ENCODE measurements at places on chromosomes 5 and 9.

DNA sequence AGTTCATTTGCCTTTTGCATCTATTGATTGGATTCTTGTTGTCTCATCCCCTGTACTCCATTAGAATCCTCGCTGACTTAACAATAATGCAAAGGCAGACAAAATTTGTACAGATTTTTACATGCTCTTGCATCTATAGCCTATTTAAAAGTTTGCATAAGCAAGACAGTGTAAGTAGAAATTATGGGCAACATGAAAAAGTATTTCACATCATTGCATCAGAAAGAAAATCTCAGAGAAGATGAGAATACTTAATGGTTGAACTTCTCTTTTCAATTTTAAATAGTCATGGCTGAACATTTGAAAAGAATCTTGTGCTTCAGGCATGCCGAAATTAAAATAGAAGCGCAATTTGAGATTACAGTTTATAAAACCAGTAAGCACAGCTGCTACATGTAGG lies 226.4 kb downstream of the EFNA5 start:
- DNase-seq = no peak

- DNase-seq = no peak
Observed at GRCh38 chr5:153624451-153624765, 133.9 kb downstream of the GRIA1 start.

DNA sequence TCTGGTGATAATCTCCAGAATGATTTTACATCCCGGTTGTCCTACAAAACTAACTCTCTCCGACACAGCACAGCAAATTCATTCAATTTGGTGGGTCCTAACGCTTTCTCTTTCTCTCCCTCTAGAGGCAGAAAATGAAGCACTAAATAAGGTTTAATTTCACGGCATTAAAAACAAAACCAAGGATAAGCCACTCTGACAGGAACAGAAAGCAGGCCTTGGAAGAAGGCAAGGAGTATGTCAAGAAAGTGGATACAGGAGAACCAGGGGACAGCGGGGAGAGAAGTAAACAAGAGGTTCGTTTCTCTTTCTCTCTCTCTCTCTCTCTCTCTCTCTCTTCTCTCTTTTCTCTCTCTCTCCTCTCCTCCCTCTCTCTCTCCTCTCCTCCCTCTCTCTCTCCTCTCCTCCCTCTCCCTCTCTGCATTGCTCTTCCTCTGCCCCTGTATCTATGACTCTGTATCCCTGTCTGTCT lies 49.8 kb downstream of the EBF1 start:
- no peak for DNase-seq

DNA sequence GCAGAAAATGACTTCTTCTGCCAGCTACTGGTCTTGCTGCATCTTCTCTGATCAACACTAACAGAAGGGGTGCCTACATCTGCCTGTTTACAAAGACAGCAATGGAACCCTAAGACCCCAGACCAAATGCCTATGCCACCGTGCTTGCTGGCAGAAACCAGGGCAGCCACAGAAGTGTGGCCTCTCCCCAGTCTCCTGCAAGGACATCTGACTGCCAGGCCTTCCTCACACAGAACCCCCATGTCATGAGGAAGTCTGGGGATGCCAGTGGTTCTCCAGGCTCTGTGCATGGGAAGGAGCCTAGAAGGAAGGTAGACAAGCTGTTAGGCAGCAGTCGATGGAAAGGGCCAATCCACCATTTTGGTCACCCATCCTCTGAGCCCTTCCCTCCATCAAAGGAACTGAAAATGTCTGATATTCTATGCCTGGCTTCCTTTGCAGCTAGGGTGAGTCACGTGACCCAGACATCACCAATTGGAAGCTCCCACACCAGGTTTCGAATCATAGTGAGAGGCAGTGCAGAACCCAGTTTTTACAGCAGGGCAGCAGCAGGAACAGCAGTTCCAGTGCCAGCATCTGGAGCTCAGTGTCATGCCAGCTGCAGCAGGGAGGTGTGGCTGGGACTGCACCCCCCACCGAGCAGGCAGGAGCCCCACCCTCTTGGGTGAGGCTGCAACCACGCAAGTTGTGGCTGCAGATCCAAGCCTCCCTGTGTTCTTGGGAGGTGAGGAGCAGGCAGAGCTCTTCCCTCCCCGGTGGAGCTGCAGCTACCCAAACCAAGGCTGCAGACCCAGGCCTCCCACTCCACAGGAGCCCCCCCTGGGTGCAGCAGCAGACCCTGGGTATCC lies 123.4 kb downstream of the OLFM1 start:
- DNase-seq = no peak

DNA sequence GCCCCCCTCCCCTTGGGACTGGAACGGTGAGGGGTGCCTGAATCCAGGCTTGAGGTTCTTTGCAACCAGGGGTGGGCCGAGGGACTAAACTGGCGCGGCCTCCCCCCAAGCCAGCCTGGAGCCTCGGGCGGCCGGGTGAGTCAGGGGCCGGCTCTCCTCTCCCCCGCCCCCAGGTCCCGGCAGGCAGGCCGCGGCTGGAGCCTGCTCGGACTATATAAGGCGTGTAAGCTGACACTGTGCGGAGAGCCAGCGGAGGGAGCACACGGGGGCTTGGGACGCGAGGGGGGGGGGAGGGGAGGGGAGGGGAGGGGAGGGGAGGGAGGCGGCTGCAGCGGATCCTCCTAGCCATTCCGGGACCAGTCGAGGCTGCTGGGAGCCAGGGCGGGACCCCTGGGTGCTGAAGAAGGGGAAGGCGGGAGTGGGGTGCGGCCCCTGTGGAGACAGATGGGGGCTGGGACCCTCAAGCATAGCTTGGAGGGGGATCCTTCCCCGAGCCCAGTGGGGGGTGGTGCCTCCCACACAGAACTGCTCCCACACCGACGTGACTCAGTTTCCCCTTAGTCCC lies 595 bp downstream of the PDLIM7 start:
- peak; percentile 80 for DNase-seq

GRCh38 chr5:112958093-112959088 lies 18.2 kb upstream of the DCP2 start:
- DNase-seq = peak; percentile 92

DNA sequence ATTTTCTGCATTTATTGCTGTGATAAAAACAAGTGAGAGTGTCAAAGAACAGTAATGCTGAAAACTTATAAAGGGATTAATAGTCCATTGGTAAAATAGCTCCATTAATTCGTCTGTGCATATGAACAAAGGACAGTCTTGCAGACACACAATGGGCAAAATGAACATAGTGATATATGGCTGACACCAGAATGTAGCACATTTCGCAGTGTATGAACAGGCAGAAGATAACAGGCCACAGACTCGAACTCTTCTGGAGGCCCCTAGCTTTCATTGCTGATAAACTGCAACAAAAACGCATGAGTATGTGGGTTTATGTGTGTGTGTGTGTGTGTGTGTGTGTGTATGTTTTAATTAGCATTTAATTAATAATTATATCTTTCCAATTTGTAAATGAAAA lies 354.8 kb downstream of the TAF11L14 start:
- DNase-seq = no peak

DNA sequence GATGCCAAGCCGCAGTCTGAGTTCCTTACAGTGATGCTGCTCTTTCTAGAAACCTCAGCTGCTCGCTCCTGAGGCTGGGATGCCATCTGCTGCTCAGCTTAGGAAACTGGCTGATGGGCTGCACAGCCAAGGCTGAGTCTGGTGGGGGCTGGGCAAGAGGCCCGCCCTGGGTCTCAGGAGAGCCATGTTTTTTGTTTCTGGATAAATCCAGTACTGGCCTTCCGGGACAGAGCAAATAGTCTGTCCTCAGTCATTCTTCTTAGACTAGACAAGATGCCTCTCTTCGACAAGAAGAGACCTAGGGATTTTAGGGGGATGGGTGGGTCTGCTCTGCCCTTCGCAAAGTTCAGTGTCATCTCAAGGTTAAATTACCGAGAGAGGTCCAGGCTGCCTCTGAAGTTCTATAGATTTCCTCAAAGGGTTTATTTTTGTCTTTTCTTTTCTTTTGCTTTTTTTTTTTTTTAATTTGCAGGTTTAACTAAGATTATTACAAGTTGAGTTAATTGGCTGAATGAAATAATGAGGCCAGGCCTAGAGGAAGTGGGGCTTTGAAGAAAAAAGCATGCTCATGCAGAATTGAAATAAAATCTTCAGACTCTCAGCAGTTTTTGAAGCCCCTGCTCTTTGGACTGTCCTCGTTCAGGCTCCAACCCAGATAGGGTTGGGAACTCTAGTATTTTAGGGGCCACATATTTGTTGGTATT lies 30.6 kb upstream of the MATR3 start:
- peak; percentile 82 for DNase-seq

- no peak for DNase-seq
Observed at GRCh38 chr9:129384491-129385210, 206.6 kb upstream of the IER5L start.

- no peak for DNase-seq
Observed at GRCh38 chr9:125243792-125244260, 2.7 kb upstream of the HSPA5 start.

- DNase-seq = no peak
Observed at GRCh38 chr5:160251406-160252155, 22.3 kb downstream of the FABP6 start.

DNA sequence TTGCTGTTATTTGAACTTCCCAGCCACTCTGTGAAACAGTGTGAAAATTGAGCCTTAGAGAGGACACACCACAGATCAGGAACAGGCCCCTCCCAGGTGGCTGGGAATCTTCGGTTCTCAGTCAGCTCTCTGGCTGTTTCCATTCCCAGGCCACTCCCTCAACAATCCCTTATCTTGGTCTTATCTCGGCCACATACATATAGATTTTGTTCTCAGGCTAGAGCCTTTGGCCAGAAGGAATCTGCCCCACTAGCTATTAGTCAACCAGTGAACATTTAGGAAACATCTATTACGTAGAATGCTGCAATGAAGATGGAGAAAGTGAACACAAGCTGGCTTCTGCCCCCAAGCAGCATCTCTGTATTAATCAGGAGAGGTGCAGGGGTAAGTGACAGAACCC lies 21.0 kb upstream of the WWC1 start:
- DNase-seq = no peak

DNA sequence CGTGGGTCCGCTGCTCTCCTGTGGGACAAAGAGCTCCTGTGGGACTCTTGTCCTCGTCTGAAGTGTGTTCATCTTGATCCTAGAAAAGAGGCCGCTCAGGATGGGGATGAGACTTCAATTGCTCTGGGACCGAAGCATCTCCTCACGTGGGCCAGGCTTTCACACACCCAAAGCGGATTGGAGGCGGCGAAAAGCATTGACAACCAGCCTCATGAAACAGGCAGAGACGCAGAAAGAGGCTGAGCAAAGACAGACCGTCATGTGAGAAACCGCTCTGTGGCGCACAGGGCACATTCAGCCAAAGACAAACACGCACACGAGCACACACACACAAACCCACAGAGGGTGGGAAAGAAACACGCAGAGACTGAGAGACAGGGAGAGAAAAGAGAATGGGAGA lies 479.5 kb downstream of the SPATA31A7 start:
- no peak for DNase-seq

DNA sequence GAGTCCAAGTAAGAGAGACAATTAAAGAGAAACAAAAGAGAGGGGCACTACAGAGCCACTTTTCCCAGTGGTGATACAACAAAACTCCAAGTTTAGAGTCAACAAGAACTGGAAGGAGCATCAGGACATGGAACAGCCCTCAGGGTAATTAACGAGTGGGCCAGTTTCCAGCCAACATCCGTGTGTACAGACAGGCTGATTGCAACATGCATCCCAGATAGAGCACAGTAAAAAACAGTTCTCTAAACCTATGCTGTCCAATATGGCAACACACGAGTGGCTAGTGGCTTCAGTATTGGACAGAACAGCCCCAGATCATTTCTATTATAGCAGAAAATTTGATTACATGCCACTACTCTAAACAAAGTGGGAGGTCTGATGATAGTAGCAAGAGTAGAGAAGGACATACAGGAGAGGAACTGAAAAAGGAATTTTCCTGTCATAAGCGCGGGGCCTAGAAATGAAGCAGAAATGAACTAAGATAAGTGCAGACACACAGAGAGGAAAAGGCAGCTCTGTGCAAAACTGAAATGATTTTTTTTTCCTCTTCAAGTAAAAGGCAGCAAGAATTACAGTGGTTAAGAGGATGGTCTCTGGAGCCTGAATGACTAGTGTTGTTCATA lies 175.6 kb upstream of the CCNG1 start:
- DNase-seq = peak; percentile 26

DNA sequence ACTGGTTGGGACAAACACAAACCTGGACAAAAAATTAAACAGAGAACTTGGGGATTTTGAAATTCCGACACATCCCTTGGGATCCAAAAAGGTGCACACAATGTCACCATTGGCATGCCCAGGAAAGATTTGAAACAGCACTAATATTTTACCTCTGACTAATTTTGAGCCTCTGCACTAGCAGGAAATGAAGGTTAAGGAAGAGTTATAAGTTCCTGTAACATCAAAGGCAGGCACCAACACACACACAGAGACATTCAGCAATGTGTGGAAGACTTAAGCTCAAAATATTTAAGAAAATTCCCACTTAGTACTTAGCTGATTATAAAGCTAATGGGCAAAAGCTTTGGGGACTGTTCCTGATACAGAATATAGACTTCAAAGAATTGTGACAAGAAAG lies 247.0 kb downstream of the CDH9 start:
- DNase-seq = no peak

DNA sequence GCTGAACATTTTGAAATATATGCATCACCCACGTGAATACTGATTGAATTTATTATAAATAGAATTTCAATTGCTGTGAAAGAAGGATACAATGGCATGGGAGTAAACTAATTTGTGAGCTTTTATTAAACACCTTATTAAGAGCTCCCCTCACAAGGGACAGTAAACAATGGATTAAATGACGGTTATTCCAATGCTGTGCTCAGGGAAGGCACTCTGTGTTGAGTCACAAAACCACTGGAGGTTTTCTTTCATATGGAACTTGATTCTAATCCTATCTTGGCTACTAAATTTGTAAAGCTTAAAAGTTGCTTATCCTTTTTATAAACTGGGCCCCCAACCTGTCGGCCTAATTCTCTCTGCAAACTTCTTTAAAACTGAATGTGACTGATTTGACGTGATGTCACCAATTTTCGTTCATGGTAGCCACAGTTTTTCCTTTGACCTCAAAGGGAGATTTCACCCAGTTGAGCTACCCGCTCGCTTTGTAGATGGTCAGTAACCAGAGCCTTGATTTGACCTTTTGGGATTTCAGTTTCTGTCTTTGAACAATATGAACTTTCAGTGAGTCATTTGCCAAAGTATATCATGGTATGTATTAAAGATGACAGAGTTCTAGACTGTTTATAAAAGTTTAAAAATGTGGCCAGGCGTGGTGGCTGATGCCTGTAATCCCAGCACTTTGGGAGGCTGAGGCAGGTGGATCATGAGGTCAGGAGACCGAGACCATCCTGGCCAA lies 61.3 kb upstream of the PIK3R1 start:
- DNase-seq = no peak

GRCh38 chr5:157165261-157165660 lies 803 bp downstream of the GARIN3 start:
- no peak for DNase-seq

DNA sequence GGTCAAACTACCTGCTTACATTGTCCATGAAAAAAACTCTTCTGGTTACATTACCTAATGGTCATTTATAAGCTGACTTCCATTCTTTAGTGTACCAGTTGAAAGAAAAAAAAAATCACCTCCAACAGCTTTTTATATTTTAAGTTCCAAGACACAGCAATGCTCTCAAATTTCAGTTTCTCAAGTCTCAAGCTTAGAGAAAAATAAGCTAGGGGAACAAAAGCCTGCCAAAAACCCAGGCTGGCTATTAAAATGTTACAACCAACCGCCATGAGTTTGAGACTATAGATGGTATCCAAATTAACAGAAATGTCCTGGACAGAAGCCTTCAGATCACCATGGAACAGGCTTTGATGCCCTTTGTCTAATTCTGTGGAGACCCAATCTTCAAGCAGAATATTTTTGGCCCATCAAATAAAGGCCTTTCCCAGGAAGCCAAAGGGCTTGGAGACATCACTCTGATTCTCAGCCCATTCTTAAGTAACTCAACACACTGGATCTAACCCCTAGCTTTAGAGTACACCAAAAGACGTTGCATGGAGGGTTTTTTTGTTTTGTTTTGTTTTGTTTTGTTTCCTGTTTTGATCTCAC lies 343.7 kb downstream of the GLIS3 start:
- DNase-seq = no peak
